Endodermal cell (in vitro differentiated cells): ENCODE measurements at places on chromosomes 1 and 21. TPM values are rescaled to one million over a fixed set of nuclear protein-coding genes. Genes with fewer than 3 reads are reported as not detected.

GRCh38 chr1:47725000-47725473 is 272.1 kb downstream of the TRABD2B start:
- no peaks in the 10 kb centered on the region for H3K36me3 ChIP-seq
- peak overlapping the region; percentile 58 for H3K4me3 ChIP-seq
- peak; percentile 91 for DNase-seq
- peaks cover 13% of the 10 kb centered on the region for H3K4me1 ChIP-seq
- no peak overlapping the region for H3K27ac ChIP-seq

PLA2G2D gene
- total RNA-seq: not detected in 3 replicates

- no peak overlapping the region for H3K27ac ChIP-seq
- H3K27me3 ChIP-seq: no peaks in the 10 kb centered on the region
- H3K36me3 ChIP-seq: no peaks in the 10 kb centered on the region
- no peak for DNase-seq
- H3K4me3 ChIP-seq: no peak overlapping the region
These were observed 7.6 kb upstream of the CPT2 start for GRCh38 chr1:53189061-53189460.

- H3K27ac ChIP-seq: no peak overlapping the region
- DNase-seq: no peak
- no peaks in the 10 kb centered on the region for H3K27me3 ChIP-seq
- H3K4me1 ChIP-seq: no peaks in the 10 kb centered on the region
These were observed 87.0 kb downstream of the ATP5PO start for GRCh38 chr21:33828577-33828976.

DNA sequence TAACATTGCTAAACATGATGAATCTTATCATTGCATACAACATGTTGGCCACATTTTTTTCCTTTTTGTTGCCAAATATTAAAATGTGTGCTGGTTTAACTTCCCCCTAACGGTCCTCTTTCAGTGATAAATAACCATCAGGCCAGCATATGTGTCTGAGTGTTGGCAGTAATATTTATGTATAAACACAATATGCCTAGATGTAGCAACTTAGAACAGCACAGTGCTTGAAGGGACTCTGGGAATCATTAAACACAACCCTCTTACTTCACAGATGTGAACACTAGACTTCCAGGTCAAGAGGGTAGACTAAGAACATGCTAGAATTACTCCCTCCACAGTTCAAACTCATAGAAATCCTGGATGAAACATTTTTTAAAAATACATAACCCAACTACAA is 581.8 kb downstream of the PLPP3 start:
- H3K36me3 ChIP-seq: no peaks in the 10 kb centered on the region
- DNase-seq: no peak

GRCh38 chr1:85132078-85132720 is 68.6 kb downstream of the SYDE2 start:
- no peak overlapping the region for H3K4me3 ChIP-seq
- DNase-seq: no peak
- H3K27ac ChIP-seq: no peak overlapping the region
- no peaks in the 10 kb centered on the region for H3K36me3 ChIP-seq
- peaks cover 4% of the 10 kb centered on the region for H3K4me1 ChIP-seq
- no peaks in the 10 kb centered on the region for H3K27me3 ChIP-seq

DNA sequence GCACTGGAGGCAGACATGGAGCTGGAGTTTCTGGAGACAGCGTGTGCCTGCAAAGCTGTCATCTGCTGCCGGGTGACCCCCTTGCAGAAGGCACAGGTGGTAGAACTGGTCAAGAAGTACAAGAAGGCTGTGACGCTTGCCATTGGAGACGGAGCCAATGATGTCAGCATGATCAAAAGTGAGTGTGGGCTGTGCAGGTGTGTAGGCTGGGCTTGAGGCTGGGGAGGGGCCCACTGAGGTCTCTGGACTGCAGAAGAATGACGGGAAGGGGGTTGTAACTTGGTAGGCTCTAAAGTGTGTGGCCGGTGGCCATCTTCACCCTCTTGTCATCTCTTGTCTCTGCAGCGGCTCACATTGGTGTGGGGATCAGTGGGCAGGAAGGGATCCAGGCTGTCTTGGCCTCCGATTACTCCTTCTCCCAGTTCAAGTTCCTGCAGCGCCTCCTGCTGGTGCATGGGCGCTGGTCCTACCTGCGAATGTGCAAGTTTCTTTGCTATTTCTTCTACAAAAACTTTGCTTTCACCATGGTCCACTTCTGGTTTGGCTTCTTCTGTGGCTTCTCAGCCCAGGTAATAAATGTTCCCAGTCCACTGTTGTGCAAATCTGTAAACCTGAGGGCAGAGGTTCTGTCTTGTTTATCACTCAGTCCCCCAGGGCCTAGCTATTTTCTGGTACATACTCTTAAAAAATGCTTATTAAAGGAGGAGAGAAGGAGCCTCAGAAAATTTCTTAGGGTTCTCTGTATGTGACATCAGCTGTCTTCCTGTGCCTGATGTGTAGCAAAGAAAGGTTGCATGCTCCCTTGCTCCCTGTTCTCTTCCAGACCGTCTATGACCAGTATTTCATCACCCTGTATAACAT is 19.9 kb downstream of the ATP8B2 start:
- H3K27ac ChIP-seq: no peak overlapping the region
- H3K27me3 ChIP-seq: no peaks in the 10 kb centered on the region
- DNase-seq: peak; percentile 91
- no peak overlapping the region for H3K4me3 ChIP-seq
- H3K4me1 ChIP-seq: no peaks in the 10 kb centered on the region

DNA sequence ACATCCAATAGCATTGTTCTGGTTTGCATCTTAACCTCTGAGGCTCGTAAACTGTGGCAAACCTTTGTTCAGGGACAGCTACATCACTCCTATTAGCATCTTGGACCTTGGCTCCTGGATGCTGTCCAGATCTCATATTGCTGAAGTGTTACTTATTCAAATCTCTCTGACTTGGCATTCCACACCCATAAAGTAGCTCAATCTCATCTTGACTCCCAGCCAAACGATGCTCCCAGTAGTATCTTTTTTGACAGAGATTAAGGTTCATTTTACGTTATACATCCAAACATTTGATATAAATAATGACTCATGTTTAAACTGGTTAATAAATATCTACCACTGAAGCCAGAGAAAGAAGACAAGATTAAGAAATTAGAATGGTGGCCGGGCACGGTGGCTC is 4.4 kb upstream of the FLVCR1 start:
- H3K36me3 ChIP-seq: peaks cover 6% of the 10 kb centered on the region
- DNase-seq: no peak
- no peaks in the 10 kb centered on the region for H3K4me1 ChIP-seq
- no peak overlapping the region for H3K27ac ChIP-seq

- no peak for DNase-seq
- no peak overlapping the region for H3K27ac ChIP-seq
- no peaks in the 10 kb centered on the region for H3K4me1 ChIP-seq
- no peak overlapping the region for H3K4me3 ChIP-seq
These were observed 83.6 kb upstream of the L1TD1 start for GRCh38 chr1:62111084-62111483.

CEPT1 gene
- total RNA-seq: 28.0 to 38.0 TPM (median 32.5 TPM) in 3 replicates

DNA sequence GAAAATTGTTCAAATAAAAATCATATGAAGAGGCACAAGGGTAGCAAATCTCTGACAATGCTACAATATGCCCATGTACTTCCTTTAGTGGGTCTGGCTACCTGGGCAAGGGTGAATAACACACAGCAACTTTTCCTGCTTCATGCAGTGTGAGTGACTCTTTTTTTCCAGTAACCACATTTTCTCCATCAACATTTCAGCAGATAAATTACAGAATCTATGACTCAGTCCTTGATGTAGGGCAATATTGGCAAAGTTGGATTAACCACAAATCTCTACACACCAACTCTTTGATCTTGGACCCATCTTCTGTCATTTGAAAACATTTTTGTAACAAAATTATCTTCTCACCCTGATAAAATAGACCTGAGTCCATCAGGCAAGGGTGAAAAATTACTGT is 31.7 kb downstream of the ERICH3 start:
- no peak overlapping the region for H3K27ac ChIP-seq
- no peaks in the 10 kb centered on the region for H3K36me3 ChIP-seq
- no peak overlapping the region for H3K4me3 ChIP-seq
- DNase-seq: no peak
- no peaks in the 10 kb centered on the region for H3K27me3 ChIP-seq

- DNase-seq: no peak
- peaks cover 5% of the 10 kb centered on the region for H3K4me1 ChIP-seq
- no peaks in the 10 kb centered on the region for H3K27me3 ChIP-seq
These were observed 3.9 kb downstream of the MAGI3 start for GRCh38 chr1:113394043-113394862.

DNA sequence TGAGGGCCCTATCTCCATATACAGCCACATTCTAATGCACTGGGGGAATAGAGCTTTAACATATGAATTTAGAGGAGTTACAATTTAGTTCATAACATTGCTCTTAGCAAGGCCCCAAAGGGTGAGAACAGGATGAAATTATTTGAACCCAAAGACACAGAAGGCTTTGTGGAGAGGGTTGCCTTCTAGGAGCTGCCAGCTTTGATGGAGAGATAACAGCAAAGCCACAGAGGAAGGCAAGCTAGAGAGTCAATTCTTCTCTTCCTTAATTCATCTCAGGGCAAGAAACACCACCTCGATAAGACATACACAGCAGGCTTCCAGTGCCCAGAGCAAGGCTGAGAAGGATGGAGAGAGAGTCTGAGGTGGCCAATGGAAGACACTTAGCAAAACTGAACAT is 94.8 kb upstream of the TMPRSS15 start:
- no peak overlapping the region for H3K27ac ChIP-seq
- H3K36me3 ChIP-seq: no peaks in the 10 kb centered on the region
- no peak for DNase-seq
- no peaks in the 10 kb centered on the region for H3K27me3 ChIP-seq

MASP2 gene
- total RNA-seq: 0.51 TPM in 1 of 2 replicates, not detected in the other

GRCh38 chr1:245751116-245751515 is 596.3 kb downstream of the KIF26B start:
- H3K4me1 ChIP-seq: no peaks in the 10 kb centered on the region
- no peak overlapping the region for H3K4me3 ChIP-seq
- H3K36me3 ChIP-seq: no peaks in the 10 kb centered on the region
- no peak overlapping the region for H3K27ac ChIP-seq

DNA sequence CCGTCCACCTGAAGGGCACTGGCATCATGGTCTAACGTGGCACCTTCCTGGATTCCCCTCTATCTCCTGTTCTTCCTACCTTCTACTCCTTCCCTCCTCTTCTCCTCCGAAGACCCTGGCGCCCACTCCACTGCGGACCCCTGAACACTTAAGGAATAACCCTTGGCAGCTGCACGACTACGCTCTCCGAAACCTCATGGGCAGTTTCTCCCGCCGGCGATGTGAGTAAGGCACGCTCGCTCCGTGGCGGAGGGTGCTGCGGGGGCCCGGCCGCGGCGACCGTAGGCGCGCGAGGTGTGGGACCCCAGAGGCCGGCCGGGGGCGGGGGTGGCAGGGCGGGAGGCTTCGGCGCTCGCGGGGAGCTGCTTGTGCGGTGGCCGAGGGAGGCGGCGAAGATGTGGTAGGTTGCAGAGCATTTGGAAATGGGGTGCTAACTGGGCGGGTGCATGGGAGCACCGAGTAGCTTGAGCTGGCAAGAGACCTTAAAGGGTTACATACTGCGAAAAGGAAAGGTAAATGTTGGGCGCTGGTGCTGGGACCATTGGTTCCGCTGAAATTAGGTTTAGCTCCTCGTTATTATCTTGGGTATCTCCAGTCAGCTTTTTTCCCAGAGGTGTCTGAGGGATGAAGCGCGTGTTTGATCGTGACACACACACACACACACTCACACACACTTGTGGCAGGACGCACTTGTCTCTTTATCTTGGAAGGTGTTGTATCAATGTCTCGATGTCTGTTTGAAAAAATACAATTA is 876 bp downstream of the LRRC7 start:
- peaks cover 66% of the 10 kb centered on the region for H3K27me3 ChIP-seq
- DNase-seq: peak; percentile 73
- peak overlapping the region; percentile 95 for H3K4me3 ChIP-seq

DNA sequence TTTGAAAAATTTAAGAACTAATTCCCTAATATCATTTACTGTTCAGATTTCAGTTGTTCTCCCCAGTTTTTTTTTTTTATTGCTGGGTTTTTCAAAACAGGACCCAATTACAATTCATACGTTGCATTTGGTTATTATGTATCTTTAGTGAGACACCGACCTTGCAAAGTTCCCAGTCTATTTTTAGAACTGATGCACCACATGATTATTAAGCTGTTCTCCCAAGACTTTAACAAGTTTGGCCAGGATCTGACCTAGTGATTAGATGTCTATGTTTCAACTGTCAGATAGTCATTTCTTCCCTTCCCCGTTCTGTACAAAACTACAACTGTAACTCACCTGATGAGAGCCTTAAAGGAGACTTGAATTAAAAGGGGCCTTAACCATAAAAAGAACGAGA is 7.9 kb downstream of the UBE2T start:
- no peaks in the 10 kb centered on the region for H3K27me3 ChIP-seq
- no peak overlapping the region for H3K4me3 ChIP-seq
- no peak overlapping the region for H3K27ac ChIP-seq
- peaks cover 64% of the 10 kb centered on the region for H3K36me3 ChIP-seq
- H3K4me1 ChIP-seq: no peaks in the 10 kb centered on the region

- no peak for DNase-seq
- H3K27ac ChIP-seq: no peak overlapping the region
- H3K4me1 ChIP-seq: no peaks in the 10 kb centered on the region
- no peak overlapping the region for H3K4me3 ChIP-seq
- no peaks in the 10 kb centered on the region for H3K27me3 ChIP-seq
- H3K36me3 ChIP-seq: no peaks in the 10 kb centered on the region
These were observed 222.0 kb downstream of the OMA1 start for GRCh38 chr1:58324558-58324957.

GRCh38 chr1:164671966-164672571 is 113.1 kb downstream of the PBX1 start:
- no peaks in the 10 kb centered on the region for H3K27me3 ChIP-seq
- H3K27ac ChIP-seq: peak overlapping the region; percentile 55
- no peak overlapping the region for H3K4me3 ChIP-seq

DNA sequence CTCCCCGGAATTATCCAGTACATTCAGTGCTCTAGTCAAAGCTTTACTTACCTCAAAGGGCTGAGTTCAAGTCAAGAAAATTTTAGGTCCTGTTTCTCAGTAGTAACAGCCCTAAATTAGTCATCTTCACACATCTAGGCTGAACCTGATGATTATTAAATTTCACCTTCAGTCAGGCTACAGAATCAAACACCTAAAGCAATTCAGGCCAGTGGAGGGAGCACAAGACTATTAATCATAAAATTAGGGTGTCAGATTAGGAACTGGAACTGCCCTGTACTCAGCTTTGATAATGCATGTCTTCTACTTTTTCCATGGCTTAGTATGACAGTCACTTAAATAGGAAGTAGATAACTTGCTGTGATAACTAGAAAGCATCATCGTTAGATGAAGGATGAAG is 28.4 kb upstream of the BCAS2 start:
- H3K27me3 ChIP-seq: no peaks in the 10 kb centered on the region
- H3K4me3 ChIP-seq: no peak overlapping the region
- peaks cover 42% of the 10 kb centered on the region for H3K36me3 ChIP-seq
- DNase-seq: no peak

DNA sequence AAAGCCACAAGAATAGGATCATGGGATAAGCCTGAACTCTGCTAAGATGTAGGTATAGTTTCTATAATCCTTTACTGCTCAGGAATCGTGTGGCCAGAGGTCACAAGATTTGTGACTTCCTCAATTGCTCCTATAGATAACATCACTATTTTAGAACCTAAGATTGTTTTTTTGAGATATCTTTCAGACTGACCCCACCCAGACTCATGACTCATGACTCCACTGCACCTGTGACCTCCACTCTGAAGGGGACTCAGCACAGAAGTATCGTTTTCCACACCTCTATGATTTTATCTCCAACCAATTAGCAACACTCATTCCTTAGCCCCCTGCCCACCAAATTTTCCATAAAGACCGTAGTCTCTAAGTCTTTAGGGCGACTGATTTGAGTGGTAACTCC is 124.5 kb upstream of the KCNK1 start:
- H3K27ac ChIP-seq: no peak overlapping the region
- H3K36me3 ChIP-seq: no peaks in the 10 kb centered on the region
- DNase-seq: no peak
- H3K4me1 ChIP-seq: no peaks in the 10 kb centered on the region
- H3K4me3 ChIP-seq: peak overlapping the region; percentile 38
- H3K27me3 ChIP-seq: no peaks in the 10 kb centered on the region

TMIGD3 gene
- not detected in 3 replicates for total RNA-seq

NBPF20 gene
- 2.5 to 8.3 TPM (median 6.9 TPM) in 3 replicates for total RNA-seq
